ENCODE measurements at places on chromosomes 13 and 19. TPM values are rescaled to one million over a fixed set of nuclear protein-coding genes. Genes with fewer than 3 reads are reported as not detected.
A peak's percentile ranks its signal among the peaks of the same experiment; 100 is the strongest.

FBXO27 gene
- 0.37 TPM for total RNA-seq

ZBTB32 gene
- 225 TPM for total RNA-seq

MAG gene
- total RNA-seq, result not detected

MATK gene
- 27.6 TPM for total RNA-seq

- no peaks in the 10 kb centered on the region for H3K27me3 ChIP-seq
- peak overlapping the region; percentile 15 for H3K4me3 ChIP-seq
- H3K27ac ChIP-seq, result peak overlapping the region; percentile 45
- H3K36me3 ChIP-seq, result no peaks in the 10 kb centered on the region
These were observed 16.3 kb upstream of the RNASEH2B start for GRCh38 chr13:50893211-50893852.

GPR4 gene
- not detected for total RNA-seq

DNA sequence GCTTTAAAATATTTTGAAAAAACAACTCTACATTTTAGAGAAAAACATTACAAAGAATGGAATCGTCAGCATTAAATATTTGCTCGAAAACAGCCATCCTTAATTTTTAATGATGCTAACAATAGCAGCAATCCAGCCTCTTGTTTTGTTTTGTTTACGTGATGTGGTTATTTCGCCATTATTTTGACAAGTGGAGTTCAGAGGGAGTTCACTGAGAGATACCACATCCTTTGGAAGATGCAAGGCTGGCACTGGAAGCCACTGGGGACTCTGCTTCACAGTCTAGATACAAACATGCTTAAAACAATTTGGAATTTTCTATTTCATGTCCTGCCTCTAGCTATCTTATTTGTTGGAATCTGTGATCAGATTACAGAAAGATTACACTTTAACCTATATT is 556.3 kb downstream of the PCDH17 start:
- H3K4me1 ChIP-seq, result no peaks in the 10 kb centered on the region
- no peak for DNase-seq
- no peak overlapping the region for H3K27ac ChIP-seq
- no peak overlapping the region for H3K4me3 ChIP-seq
- H3K27me3 ChIP-seq, result no peaks in the 10 kb centered on the region

DNA sequence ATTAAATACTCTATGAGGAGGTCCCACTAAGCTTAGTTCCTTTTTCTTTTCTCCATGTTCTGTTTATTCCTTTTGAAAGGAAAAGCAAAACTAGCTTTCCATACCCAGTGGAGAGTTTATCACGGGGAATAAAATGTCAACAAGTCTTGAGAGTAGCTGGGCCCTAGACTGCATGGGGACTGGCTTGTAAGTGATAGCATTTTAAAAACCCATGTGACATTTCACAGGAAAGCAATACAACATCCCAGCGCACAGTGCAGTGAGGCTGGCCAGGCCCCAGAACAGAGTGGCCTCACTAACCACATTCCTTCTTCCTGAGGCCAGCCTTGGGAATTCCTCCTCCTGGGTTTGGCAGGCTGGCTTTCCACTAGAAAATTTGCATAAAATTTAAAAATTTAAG is 149.8 kb downstream of the DLEU7 start:
- no peak for DNase-seq
- H3K27me3 ChIP-seq, result no peaks in the 10 kb centered on the region
- H3K36me3 ChIP-seq, result no peaks in the 10 kb centered on the region
- no peak overlapping the region for H3K4me3 ChIP-seq
- no peak overlapping the region for H3K27ac ChIP-seq
- no peaks in the 10 kb centered on the region for H3K4me1 ChIP-seq

CFD gene
- total RNA-seq, result 1.5 TPM

DNA sequence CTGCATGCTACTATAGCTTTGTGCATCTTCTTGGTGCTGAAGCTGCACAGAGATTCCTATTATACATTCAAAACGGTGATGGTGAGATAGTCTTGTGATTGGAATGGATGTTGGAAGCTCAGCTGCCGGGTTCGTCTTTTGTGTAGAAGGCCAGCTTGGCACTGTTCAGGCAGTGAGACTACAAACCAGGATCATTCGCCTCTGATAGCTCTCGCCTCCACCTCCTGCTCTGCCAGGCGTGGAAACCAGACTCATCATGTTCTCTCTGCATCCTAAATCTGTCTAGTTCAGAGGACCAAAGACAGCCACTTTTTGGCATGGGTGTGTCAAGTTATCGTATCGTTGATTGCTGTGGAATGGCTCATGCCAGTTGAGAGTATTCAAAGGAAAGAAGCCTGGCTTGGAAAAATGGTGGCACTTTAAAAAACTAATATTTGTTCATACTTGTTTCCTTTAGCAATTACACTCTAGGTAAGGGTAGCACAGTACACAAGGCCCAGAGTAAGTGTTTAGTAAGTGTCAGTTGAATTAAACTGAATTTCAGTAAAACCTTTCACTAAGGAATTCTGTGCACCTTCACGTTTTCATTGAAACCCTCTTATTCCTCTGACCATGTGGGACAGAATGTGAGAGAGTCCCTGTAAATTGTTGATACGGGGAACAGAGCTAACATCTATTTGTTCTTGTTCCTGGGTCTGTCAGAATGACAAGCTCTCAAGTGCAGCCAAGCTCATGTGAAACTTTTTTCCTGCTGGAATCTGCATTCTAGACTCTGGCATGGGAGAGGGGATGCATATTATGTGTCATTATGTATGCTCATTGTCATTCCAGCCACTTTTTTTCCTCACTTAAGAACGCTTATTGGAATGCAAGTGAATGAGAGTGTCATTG is 69.8 kb downstream of the DPY19L3 start:
- no peaks in the 10 kb centered on the region for H3K4me1 ChIP-seq
- DNase-seq, result no peak
- no peaks in the 10 kb centered on the region for H3K36me3 ChIP-seq
- no peak overlapping the region for H3K27ac ChIP-seq
- no peak overlapping the region for H3K4me3 ChIP-seq

GRCh38 chr13:62040806-62041205 is 625.2 kb upstream of the PCDH20 start:
- H3K27me3 ChIP-seq, result no peaks in the 10 kb centered on the region
- no peak for DNase-seq
- H3K36me3 ChIP-seq, result no peaks in the 10 kb centered on the region
- H3K4me1 ChIP-seq, result no peaks in the 10 kb centered on the region
- no peak overlapping the region for H3K4me3 ChIP-seq

PDCD2L gene
- total RNA-seq, result 40.0 TPM

DNA sequence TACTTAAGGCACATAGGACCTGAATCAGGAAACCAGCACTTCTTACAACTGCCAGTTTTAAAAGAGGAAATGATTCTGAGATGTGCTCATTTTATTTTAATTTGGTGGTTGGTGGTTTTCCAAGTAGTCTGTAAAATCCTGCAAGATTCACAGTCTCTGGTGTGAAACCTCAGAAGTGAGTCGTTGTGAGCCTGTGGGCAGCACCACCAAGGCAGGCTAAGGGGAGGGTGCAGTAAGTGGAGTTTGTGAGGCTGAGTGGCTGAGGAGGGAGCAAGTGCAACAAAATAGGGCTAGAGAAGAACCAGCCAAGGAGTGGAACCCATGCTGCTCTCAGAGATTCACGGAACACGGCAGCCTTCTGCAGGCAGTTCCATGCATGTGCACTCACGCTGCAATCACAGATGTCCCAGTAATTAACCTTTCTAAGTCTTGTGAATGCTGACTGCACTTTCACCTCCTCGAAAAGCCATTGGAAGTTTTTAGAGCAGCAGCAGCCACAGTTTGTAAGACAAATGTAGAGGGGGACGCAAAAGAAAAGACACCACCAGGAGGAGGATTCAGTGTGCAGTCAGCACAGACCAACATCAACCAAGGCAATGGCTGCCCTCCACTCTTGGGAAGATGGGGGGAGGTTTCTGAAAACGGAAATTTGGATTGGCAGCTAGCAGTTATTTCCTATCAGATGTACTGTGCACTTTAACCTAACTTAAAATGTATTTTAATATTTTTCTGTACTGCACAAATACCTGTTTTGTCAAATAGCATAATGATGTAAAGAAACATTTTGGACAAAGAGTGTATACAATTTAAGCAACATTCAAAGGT is 44.9 kb downstream of the ESD start:
- no peak overlapping the region for H3K4me3 ChIP-seq
- no peaks in the 10 kb centered on the region for H3K36me3 ChIP-seq
- peaks cover 13% of the 10 kb centered on the region for H3K4me1 ChIP-seq
- H3K27me3 ChIP-seq, result no peaks in the 10 kb centered on the region
- H3K27ac ChIP-seq, result no peak overlapping the region
- peak; percentile 46 for DNase-seq

GRCh38 chr19:34918190-34918589 is 8.5 kb upstream of the ZNF30 start:
- H3K4me1 ChIP-seq, result no peaks in the 10 kb centered on the region
- H3K27ac ChIP-seq, result no peak overlapping the region
- H3K27me3 ChIP-seq, result no peaks in the 10 kb centered on the region
- no peak overlapping the region for H3K4me3 ChIP-seq

DNA sequence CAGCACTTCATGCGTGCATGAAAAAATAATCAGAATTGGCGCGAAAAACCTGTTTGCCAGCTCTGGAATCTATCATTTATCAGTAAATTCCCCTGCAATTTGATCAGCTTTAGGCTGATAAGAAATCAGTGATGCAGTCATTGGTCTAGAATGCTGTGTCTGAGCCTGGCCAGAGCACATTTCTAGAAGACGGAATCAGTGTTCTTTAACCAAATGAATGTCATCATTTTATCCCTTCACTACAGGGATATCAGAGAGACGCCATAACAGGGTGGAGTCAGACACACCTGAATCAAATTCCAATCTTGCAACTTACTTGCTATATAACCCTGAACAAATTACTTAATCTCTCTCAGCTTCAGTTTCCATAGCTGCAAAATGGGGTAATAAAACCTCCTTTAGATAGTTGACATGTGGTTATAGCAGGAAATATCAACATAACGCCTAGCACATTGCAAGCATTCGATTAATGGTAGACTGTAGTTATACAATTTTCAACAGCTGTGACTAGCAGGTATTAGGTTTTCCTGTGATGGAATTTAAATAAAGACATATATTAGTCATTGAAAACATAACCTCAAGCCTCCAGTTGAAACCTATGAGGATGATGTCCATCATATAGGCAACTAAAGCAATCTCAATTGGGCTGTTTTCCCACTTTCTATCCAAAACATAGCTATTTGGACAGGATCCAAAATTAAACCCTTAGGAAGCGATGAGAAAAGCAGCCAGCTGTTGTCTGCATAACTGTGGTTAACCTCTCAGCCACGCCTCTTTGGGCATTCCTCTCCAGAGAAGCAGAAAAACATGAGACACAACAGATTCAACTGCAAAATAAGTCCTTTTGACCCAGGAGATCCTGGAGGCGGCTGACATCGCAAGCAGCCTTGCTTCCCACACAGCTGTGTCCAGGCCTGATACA is 51.6 kb upstream of the UBL3 start:
- no peaks in the 10 kb centered on the region for H3K36me3 ChIP-seq
- H3K27ac ChIP-seq, result no peak overlapping the region
- DNase-seq, result peak; percentile 65
- H3K27me3 ChIP-seq, result no peaks in the 10 kb centered on the region
- H3K4me3 ChIP-seq, result peak overlapping the region; percentile 47

GRCh38 chr13:45049478-45049877 is 60.1 kb downstream of the GPALPP1 start:
- H3K4me1 ChIP-seq, result no peaks in the 10 kb centered on the region
- no peaks in the 10 kb centered on the region for H3K36me3 ChIP-seq
- H3K4me3 ChIP-seq, result no peak overlapping the region
- H3K27ac ChIP-seq, result no peak overlapping the region
- DNase-seq, result no peak
- no peaks in the 10 kb centered on the region for H3K27me3 ChIP-seq

EDNRB gene
- not detected for total RNA-seq

- no peaks in the 10 kb centered on the region for H3K36me3 ChIP-seq
- no peaks in the 10 kb centered on the region for H3K27me3 ChIP-seq
- no peak for DNase-seq
- H3K4me3 ChIP-seq, result no peak overlapping the region
These were observed 1202.8 kb downstream of the DIAPH3 start for GRCh38 chr13:58960888-58961287.

DNA sequence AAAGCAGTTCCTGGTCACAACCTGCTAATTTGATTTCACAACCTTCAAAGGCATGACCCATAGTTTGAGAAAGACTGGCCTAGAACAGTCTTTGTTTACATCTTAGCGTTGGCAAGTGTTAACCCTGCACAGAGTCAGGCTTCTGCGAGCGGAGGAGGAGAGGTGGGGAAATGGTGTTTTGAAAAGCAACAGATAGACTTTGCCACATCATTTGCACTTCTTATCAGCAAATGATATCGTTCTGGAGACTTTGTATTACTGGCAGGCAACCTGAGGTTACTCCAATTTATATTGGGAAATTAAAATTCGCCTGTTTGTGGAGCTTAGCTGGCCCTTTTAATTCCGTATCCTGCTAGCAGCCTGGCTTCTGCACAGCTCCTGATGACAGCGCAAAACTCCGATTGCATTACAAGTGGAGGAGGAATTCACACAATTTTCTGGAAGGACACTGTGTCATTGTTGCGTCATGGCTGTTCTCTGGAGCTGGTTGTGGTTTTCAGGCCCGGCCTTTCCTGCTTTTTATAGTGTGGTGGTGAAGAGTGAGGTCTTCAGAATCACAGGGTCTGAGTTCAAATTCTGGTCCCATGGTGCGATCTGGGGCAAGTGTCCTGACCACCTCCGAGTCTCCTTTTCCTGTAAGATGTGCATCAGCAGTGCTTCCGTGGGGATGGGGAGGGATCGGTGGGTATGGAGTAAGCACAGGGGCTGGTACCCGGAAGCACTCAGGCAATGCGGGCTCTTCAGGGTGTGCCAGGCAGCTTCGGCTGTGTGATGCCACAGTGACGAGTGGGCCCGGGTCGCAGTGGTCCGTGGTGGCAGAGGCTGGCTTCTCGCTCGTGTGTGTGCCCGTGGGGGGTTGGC is 49.1 kb upstream of the EHD2 start:
- no peak for DNase-seq
- no peaks in the 10 kb centered on the region for H3K36me3 ChIP-seq
- no peaks in the 10 kb centered on the region for H3K4me1 ChIP-seq
- peak overlapping the region; percentile 17 for H3K27ac ChIP-seq
- H3K4me3 ChIP-seq, result no peak overlapping the region

GRCh38 chr13:34345258-34345965 is 527.5 kb downstream of the RFC3 start:
- no peak overlapping the region for H3K27ac ChIP-seq
- no peaks in the 10 kb centered on the region for H3K36me3 ChIP-seq
- H3K4me3 ChIP-seq, result no peak overlapping the region
- no peaks in the 10 kb centered on the region for H3K27me3 ChIP-seq

- H3K27ac ChIP-seq, result no peak overlapping the region
- no peaks in the 10 kb centered on the region for H3K4me1 ChIP-seq
- DNase-seq, result no peak
- H3K4me3 ChIP-seq, result no peak overlapping the region
These were observed 23.4 kb downstream of the MBD3L2B start for GRCh38 chr19:6997679-6998445.

DNA sequence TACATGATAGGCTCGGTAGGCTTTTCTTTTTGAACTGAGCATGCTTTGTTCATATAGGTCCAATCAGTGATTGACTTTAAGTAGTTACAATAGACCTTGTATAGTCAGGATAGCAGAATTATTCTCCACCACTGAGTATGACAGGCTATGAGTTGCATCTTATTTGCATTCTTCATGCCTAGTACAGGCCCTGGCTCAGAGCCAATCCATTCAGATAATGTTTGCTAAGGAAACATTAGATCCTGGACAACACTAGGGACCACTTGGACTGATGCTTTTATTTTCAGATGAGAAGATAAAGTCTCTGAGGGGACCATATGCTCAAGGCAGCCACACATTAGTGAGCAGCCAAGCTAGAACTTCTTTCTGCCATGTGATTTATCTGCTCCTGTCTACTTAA is 133.9 kb downstream of the KL start:
- DNase-seq, result no peak
- H3K36me3 ChIP-seq, result no peaks in the 10 kb centered on the region
- H3K27me3 ChIP-seq, result no peaks in the 10 kb centered on the region
- no peak overlapping the region for H3K4me3 ChIP-seq

All from CD8-positive, alpha-beta memory T cell (primary cell).